ENCODE measurements at places on chromosomes 16 and 17.
A peak's percentile ranks its signal among the peaks of the same experiment; 100 is the strongest.

- no peak for DNase-seq
Observed at GRCh38 chr16:66832661-66833305, 2.0 kb upstream of the NAE1 start.

DNA sequence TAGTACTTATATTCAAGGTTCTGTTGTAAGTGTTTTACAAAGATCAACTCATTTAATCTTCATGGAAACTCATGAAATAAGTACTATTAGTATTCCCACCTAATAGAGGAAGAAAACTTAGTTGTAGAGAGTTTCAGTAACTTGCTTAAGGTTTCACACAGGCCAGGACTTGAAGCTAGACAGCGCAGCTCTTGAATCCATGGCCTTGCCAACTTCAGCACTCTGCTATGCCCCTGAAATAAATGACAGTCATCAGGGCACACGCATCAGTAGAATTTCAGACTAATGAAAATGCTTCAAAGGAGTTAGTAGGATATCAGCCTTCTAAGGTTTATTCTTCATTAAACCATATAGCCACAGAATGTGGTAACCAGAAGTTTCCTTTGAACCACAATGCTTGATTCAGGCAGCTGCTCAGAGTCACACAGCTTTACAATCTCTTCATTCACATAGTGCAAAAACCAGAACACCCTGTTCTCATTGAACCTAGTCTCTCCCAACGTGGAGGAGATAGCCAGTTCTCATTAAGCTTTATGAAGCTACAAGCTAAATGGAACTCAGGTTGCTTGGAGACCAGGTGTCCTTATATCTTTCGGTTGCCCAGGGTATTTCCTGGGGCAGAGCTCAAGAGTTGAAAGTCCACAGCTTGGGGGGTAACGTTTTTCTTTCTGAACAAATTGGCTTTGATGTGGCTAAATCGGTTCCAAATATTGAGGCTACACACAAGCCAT, 39.7 kb downstream of the KCNJ2 start:
- no peak for DNase-seq

DNA sequence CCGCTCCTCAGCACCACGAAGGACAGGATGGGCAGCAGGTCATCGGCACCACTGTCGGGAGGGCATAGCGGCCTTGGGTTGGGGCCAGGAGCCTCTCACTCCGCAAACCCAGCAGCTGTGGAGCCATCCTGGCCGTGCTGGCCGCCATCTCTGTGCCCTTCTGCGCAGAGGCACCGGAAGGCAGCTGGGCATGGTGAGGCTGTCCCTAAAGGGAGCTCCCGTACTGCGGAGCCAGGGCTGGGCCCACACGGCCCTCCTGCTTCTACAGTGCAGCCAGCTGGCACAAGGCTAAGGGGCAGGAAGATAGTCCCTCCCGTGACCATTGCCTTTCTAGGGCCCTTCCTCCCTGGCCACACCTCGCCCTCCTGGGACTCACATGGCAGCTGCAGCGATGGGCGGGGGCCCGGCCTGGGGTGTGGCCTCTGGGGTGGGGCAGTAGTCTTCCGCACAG, 7.0 kb upstream of the SPATA2L start:
- DNase-seq = no peak

GRCh38 chr16:78437352-78437968, 338.0 kb downstream of the WWOX start:
- DNase-seq = peak; percentile 43

- no peak for DNase-seq
Observed at GRCh38 chr16:13545271-13545670, 374.7 kb upstream of the ERCC4 start.

- DNase-seq = peak; percentile 5
Observed at GRCh38 chr17:19461116-19461515, 50.1 kb downstream of the RNF112 start.

GRCh38 chr16:73405851-73406250, 357.9 kb upstream of the ZFHX3 start:
- DNase-seq = no peak

DNA sequence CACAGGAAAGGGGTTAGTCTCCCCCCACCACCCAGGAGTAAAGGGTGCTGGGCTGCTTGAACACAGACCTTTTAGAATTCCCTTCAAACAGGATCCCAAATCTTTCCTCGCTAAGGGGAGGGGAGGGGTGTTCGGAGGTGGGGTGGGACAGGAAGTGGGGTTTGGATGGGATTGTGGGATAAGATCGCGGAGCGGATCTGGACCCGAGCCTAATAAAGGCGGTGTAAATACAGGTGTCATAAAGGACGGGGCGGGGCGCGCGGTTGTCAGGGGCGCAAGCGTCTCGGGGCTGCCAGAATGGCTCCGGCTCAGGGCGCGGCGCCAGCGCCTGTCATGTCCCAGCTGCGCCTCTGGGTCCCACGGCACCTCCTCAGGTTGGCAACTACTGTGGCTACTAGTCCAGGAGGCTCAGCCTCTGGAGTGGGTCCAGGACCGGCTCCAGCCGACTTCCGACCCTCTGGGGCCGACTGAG, 59.8 kb upstream of the FBXO47 start:
- peak; percentile 45 for DNase-seq

DNA sequence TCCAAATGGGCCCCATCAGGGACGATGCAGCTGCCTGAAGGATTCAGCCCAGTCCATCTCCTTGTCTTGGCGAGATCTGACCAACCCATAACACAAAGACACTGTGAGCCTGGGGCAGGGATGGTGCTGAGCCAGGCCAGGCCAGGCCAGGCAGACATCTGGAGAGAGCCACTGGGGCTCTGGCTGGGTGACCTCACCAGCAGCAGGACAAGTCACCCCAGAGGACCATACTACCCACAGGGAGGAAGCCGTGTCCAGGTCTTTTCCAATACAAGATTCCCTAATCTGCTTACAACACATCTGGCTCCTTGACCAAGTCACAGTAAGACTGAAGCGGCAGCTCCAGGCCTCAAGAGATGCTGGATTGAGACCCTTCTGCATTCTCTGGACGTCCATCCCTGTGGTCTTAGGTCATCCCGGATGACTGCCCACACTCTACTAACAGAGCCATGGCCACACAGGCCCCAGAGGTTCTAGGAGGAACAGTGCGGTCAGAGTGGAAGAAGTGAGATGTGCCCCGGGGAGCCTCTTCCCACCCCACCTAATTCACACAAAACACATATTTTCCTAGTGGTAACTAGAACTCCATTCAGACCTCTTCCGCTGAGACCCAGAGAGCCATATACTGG, 81.8 kb upstream of the RCVRN start:
- no peak for DNase-seq

GRCh38 chr17:57463103-57463885, 207.0 kb downstream of the MSI2 start:
- no peak for DNase-seq

- DNase-seq = no peak
Observed at GRCh38 chr17:17938388-17939107, 33.7 kb downstream of the TOM1L2 start.

- no peak for DNase-seq
Observed at GRCh38 chr16:73233329-73233765, 185.4 kb upstream of the ZFHX3 start.

GRCh38 chr16:48052731-48053417, 102.9 kb downstream of the ABCC12 start:
- no peak for DNase-seq

DNA sequence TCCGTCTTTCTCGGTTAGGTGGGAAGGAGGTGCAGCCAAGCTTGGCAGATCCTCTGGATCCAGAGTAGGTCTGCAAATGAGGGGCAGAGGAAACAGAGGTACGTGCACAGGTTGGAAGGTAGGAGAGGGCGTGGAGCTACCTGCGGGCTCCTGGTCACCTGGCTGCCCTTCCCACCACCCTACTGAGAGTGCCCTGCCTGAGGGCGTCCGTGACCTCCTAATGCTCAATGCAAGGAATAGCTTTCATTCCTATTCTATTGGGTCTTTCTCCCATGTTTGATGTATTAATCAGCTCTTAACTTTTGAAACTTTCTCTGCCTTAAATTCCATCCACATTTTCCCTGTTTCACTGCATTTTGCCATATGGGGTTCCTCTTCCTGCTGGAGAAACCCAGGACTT, 44.6 kb downstream of the MYH13 start:
- no peak for DNase-seq

- DNase-seq = no peak
Observed at GRCh38 chr17:15255713-15256454, 9.2 kb downstream of the PMP22 start.

- no peak for DNase-seq
Observed at GRCh38 chr16:2950353-2950724, 13.7 kb upstream of the KREMEN2 start.

GRCh38 chr16:5982979-5983378, 885.4 kb upstream of the EEF2KMT start:
- DNase-seq = no peak

- no peak for DNase-seq
Observed at GRCh38 chr16:69917739-69918138, 33.4 kb upstream of the CLEC18A start.

DNA sequence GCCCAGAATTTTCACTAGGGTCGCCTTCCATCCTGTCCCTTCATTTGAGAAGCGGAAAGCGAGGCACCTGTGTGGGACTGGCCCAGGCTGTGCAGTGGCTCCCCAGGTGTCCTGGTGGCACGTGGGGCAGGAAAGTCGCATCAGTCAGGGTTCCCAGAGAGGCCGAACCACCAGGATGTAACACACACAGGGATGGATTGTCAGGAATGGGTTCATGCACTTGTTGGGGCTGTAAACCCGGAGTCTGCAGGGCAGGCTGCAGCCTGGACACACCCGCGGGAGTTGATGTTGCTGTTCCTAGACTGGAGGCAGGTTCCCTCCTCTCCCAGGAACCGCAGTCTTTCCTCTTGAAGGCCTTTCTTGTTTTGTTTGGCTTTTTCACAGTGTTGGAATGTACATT, 30.7 kb upstream of the RPTOR start:
- no peak for DNase-seq

DNA sequence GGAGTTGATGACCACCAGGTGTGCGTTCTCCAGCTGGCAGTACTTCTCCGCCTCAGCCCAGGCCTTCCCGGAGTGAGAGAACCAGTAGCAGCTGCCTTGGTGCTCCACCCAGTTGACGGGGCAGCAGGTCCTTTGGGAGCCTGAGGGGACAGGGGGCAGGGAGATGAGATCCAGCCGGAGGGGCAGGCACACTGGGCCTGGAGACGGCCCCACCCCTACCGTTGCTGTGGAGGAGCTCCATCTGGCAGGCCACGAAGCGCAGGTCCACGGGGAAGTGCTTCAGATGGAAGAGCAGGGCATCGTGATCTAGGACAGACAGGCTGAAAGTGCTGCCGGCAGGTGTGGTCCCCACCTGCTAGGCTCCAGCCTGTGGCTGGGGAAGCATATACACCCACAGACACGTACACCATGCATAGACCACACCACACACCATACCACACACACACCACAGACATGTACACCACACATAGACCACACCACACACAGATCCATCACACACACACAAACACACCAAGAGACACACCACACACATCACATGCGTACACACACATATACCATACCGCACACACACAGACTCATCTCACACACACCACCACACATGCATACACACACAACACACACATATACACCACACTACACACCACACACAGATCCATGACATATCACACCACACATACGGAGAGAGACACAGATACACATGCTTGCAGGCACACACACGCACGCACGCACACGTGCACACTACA, 7.4 kb downstream of the ASGR2 start:
- peak; percentile 8 for DNase-seq

GRCh38 chr17:77772899-77773358, 185.6 kb upstream of the TNRC6C start:
- DNase-seq = peak; percentile 18

- DNase-seq = no peak
Observed at GRCh38 chr17:33667052-33667509, 374.0 kb upstream of the ASIC2 start.

DNA sequence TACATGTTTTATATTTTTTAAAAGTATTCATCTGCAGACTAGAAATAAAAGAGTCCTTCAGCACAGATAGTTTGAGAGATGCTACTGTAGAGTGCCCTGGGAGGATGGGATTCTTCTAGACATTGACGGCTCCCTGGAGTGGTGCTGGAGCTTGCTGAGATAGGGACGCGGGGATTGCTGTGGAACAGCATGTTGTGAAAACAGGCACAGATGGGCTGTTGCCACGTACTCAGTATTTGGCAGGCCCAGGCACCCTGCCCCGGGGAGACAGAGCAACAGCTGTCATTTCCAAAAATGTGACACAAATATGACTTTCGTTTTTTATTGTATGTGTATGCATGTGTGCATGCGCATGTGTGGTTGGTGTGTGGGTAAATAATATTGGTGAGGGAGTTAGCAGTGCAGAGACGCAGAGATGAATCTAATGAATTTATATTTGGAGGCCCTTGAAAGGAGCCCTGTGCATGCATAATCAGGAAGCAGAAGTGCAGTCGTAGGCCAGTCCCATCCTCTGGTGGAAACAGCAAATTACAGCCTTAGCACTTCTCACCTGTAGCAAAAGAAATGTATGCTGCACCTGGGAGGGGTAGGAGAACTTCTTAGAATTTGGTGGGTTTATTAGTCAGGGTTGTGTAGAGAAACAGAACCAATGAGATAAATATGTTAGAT, 6.2 kb upstream of the ABCA8 start:
- DNase-seq = no peak

DNA sequence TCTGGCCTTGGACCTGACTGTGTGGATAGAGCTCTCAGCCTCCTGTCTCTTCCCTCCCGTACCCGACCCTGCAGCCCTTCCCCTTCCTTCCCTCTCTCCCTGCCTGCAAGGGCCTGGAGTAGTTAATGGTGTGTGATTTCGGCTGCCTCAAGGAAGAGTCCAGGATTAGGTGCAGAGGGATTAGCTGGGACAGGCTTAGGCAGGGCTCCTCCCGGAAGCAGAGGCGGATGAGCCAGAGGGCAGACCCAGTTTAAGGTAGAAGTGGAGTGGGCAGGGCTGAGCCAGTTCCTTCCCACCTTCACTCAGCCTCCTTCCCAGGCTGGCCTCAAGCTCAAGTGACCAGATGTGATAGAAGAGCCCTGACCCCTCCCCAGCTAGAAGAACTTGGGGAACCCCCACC, 16.8 kb downstream of the GUCY2D start:
- DNase-seq = no peak

GRCh38 chr17:69246726-69247375, 18.2 kb upstream of the ABCA10 start:
- peak; percentile 87 for DNase-seq

- no peak for DNase-seq
Observed at GRCh38 chr16:15033309-15033707, 22.6 kb downstream of the NTAN1 start.

- DNase-seq = no peak
Observed at GRCh38 chr16:77297996-77298395, 98.8 kb downstream of the SYCE1L start.

DNA sequence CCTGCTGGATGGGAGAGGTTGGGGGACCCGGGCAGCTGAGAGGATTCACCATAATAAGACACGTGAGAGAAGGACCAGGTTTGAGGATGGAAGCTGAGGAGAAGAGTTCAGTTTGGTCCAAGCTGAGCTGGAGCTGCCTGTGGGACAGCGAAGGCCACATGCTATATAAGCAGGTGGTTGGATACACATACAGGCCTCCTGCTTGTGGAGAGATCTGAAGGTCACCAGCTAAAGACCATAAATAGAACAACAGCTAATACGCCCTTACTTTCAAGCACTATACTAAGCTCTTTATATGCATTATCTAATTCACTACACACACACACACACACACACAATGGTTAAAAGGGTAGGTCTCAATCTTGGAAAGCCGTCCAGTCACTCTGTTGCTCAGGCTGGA, 32.1 kb downstream of the DUSP14 start:
- DNase-seq = no peak
